Fibroblast of mammary gland (primary cell): ENCODE measurements at places on chromosomes 16 and 17.

GRCh38 chr17:77830816-77831473, 127.6 kb upstream of the TNRC6C start:
- DNase-seq, result no peak

GRCh38 chr16:67561501-67561823, 864 bp upstream of the CTCF start:
- no peak for DNase-seq

DNA sequence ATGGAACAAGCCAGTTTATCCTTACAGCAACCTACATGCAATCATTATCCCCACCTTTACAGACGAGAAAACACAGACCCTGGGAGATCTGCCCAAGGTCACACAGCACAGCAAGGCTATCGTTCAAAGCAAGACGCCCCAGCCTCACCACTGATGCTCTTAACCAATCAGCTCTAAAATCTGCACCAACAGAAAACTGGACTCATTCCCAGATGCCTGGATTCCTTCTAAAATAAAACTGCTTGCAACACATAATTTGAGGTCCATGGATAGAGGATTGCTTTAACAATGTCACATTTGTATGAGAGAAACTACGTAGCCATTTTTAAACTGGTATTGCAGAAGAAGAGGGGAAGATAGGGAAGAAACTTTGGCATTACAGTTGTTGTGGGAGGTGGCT, 6.8 kb downstream of the COTL1 start:
- peak; percentile 44 for DNase-seq

- no peak for DNase-seq
Measured at GRCh38 chr17:45676695-45677094, 107.4 kb upstream of the CRHR1 start.

GRCh38 chr17:74182041-74182723, 21.3 kb upstream of the RPL38 start:
- DNase-seq, result no peak

GRCh38 chr17:59427996-59428395, 96.5 kb downstream of the YPEL2 start:
- peak; percentile 82 for DNase-seq

- peak; percentile 8 for DNase-seq
Measured at GRCh38 chr16:72946474-72947194, 101.3 kb downstream of the ZFHX3 start.

DNA sequence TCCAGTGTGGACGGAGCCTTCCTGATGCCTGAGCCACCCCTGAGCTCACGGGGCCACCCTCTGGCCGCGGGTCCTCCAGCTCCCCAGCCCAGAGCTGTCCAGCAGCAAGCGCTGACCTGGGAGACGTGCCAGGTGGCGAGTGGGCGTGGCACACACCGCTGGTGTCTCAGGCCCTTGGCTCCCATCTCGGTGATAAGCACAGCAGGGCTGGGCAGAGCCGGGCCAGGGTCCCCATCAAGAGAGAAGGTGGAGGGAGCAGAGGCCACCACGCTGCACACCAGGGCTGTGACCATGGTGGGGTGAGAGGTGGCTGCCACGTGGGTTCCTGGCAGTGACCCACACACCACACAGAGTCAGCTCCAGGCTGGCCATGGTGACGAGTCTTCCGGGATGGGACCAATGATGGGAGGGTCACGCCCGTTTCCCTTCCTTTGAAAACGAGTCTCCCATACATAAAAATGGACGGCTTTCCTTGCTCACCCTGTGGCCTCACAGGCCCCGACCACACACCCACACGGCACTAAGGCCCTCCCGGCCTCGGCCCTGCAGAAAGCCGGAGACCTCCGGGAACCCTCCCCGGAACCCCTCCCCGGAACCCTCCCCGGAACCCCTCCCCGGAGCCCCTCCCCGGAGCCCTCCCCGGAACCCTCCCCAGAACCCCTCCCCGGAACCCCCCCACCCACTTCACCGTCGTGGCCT, 16.8 kb downstream of the UTS2R start:
- peak; percentile 44 for DNase-seq
